CD8-positive, alpha-beta memory T cell (primary cell): ENCODE measurements at places on chromosomes 1 and 21.

DNA sequence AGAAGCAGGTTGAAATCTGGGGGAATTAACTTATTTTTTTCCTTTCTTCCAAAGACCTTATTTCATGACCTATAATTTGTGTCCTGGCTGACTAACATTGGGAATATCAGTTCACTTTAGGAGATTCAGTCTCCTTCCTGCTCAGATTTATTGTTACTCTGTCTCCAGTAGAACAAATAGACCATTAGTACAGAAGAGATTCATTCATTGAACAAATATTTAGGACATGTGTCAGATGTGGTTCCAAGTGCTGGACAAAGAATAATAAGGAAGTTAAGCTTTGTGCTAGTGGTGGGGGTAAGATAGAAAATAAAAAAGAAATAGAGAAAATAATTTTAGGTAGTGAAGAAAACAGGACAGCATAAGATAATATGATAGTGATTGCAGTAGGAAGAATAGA lies 20.3 kb downstream of the ZMYM4 start:
- no peak for DNase-seq

- DNase-seq: peak; percentile 76
Measured at GRCh38 chr1:76154206-76154956, 79.8 kb downstream of the ST6GALNAC3 start.

DNA sequence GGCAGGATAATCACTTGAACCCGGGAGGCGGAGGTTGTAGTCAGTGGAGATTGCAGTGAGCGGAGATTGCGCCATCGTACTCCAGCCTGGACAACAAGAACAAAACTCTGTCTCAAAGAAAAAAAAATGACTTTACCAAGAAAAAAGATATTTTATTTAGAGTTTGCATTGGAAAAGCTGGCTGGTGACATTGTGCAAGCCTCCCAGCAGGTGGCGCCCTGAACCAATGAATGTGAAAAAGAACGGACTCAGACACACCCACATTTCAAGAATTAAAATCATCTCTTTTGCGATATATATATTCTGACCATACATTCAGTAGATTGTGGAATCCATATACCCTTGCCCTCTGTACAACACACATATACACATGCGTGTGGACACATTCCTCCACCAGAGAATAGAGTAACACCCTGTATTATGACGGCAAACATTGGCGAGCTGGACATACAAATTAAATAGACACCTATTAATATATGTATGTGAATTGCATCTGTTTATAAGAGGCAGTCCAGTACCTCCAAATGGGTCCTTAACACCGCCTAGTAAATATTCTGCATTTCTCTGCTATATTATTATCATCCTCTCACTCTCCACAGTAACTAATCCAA lies 39.0 kb upstream of the CADM3 start:
- DNase-seq: peak; percentile 32

DNA sequence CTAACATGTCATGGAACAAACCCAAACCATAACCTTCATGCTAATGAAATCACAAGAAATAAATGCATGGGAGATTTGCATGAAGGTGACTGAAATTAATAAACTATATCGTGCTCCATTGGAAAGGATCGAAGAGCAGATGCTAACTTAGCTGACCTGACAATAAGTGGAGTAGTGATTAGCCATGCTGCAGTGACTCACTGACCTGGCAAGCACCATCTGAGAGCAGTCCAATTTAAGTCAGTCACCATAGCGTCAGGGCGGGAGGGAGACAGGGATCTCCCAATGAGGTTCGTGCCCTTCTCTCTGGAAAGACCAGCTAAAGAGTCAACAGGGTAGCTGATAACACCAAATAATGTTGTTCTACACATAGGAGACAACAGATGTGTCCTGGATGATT lies 21.5 kb downstream of the OLIG2 start:
- no peak for DNase-seq

DNA sequence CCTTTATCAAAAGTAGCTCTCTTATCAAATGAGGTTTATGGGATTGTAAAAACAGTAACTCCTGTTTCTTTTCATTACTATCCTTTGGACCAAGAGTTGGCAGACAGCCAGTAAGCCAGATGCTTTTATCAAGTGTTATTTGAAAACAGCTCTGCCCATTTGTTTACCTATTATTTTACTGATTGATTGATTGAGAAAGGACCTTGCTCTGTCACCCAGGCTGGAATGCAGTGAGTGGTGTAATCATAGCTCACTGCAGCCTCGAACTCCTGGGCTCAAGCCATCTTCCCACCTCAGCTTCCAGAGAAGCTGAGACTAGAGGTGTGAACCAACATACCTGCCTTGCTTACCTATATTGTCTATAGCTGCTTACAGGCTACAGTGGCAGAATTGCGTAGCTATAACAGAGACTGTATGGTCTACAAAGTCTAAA lies 3.6 kb downstream of the PRKAB2 start:
- DNase-seq: no peak

DNA sequence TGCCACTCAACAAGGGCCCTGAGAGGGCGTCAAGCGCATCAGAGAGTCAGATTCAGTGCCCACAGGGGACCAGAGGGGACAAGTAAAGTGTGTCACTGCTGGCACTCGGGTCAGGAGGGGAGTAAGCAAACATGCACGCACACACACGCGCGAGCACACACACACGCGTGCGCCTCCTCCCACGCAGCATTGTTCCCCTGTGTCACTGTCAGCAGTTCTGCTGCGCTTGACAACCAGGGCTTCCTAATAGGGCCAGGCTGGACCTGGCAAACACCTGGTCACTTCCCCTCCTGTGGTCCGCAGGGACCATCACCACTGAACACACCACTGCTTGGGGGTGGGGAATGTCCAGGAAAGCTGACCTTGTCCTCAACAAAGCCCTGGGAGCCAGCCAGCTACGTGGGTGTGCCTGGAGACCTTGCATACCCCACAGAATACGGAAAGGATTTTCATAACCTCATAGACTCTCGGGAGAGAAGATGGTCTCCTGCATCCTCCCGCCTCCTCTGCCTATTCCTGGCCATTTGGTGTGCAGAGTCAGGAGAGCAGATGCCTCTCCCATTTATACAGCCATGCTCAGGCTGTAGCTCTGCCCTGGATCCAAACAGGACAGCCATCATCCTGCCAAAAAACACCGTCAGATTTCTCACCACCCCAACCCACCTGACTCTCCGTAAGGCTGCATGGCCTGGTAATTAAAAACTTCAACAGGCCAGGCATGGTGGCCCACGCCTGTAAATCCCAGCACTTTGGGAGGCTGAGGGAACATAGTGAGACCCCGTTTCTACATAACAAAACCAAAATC lies 73.2 kb downstream of the SSBP3 start:
- no peak for DNase-seq

GRCh38 chr1:97806326-97806725 lies 114.5 kb downstream of the DPYD start:
- no peak for DNase-seq

DNA sequence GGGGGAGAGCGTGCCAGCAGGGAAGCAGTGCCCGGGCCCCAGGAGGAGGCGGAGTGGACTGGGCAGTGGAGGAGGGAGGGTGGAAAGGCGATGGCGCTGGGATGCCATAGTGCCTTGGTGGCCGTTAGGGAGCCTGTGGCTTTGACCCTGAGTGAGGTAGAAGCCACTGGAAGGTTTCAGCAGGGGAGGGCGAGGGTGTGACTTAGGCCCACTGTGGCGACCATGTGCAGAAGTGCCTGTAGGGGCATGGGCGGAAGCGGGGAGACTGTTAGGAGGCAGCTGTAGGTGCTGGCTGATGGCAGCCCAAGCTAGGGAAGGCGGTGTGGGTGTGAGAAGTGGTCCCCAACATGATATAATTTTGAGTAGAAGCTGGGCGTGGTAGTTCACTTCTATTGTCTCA lies 28.2 kb downstream of the LHX4 start:
- DNase-seq: no peak

GRCh38 chr1:232986527-232986922 lies 36.1 kb downstream of the NTPCR start:
- no peak for DNase-seq

DNA sequence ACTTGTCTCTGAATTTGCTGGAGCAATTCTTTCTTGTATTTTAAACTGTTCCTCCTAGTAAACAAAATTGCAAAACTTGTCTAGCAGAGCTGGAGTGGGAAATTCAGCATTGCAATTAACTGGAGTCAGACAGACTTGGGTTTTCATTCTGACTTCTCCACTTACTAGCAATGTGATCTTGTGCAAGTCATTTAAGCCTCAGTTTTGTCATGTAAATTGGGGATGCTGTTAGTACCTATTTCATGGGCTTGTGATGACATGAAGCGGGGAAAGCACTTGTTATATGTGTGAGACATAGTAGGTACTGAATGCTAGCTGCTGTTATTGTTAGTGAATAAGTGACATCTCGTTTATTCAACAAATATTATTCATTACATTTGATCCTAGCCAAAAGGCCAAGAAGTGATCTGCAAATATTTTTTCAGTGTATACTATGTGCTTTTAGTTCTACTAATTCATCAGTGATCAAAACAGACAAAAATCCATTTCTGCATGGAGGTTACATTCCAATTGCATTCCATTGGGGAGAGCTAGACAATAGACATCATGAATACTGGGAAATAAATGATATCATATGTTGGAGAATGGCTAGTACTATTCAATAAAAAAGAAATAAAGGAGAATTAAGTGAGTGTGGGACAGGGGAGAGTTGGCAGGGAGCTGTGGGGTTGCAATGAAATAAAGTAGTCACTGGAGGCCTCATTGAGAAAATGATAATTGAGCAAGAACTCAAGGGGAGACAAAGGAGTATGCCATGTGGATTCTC lies 47.1 kb downstream of the CACHD1 start:
- no peak for DNase-seq

- DNase-seq: no peak
Measured at GRCh38 chr1:63640633-63641567, 47.7 kb downstream of the PGM1 start.

DNA sequence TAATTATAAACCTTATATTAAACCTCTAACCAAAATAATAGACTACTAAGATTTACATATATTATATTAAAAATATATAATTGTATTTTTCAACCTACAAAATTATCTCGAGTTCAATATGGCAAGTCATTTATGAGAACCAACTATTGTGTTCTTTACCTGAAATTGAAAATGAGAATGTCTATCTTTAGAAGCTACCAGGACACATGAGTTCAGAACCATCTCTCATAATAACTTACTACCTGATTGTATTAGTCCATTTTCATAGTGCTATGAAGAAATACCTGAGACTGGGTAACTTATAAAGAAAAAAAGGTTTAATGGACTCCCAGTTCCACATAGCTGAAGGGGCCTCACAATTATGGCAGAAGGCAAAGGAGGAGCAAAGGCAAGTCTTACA lies 6.8 kb downstream of the HAO2 start:
- no peak for DNase-seq

GRCh38 chr1:47676311-47677054 lies 238.6 kb downstream of the FOXD2 start:
- no peak for DNase-seq

- no peak for DNase-seq
Measured at GRCh38 chr1:185108321-185108720, 48.4 kb downstream of the TRMT1L start.

DNA sequence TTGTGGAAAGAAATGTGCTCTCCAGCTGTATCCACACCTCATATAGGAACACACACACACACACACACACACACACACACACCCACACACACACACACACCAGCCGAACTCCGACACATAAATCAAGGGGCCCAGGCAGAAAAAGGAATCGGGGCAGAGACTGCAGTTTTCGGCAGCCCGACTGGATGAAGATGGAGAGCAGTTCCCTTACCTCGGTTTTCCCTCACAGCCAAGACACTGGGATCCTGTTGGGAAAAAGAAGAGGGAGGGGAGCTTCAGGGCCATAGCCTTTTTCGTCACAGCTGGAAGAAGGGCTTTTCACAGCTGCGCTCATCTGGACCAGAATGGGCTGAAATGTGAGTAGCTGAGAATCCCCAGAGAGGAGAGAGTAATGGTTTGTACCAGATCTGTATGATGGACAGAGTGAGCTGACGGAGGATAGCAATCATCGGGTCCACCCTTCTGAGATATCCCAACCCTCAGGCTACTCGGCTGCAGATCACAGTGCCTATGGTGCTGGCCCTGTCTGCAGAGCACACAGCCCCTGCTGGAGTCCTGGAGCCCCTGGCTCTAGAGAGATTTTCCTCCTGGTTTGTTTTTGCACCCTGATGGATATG lies 37.7 kb downstream of the PIK3C2B start:
- DNase-seq: no peak

DNA sequence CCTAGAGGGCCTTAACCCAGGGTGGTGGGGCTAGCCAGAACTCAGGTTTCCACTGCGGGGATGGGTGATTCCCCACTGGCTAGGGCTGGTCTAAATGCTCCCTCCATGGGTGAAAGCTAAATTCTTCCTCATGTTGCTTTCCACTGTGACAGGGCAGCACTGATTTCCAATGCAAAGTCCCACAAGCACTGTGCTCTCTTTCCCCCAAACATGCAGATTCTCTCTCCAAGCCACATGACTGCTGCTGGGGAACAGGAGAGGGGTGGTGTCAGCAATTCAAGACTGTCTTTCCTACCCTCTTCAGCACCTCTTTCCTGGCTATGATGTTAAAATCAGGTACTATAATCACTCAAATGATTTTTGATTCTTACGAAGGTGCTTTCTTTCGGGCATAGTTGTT lies 215.5 kb downstream of the RWDD3 start:
- no peak for DNase-seq

DNA sequence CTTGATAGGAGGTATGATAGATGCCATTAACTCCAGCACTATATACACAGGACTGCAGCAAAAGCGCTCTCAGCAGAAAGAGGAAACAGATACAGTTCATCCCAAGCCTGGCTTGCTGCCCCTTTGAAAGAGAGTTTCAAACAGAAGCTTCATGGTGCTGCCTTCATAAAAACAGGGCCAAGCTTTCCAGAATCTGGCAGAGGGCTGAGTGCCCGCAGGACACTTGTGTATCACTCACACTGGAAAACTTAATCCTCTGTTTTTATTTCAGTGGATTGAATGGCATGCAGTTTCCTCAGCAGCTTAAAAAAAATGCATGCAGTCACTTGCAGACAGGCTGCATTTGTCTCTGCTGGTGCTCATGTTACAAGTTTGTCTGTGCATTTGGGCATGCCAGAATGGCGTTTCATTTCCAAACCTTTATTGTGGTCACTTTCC lies 40.4 kb downstream of the KCNJ15 start:
- no peak for DNase-seq

- DNase-seq: no peak
Measured at GRCh38 chr1:185477638-185478580, 160.9 kb upstream of the IVNS1ABP start.

DNA sequence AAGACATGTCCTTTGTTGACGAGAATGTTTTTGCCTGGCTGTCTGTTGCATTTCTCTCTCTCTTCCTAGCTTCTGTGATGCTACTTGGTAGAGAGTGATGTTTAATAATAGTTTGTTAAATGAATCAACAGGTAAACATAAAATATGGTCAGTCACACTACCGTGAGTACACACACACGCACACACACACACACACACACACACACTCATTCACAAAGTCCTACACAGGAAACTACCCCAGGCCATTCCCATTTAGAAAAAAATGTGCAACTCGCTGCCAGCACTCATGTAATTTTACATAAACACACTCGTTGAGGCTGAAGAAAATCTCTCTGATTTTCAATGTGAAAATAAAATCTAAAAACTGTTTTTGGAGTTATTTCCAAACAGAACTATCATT lies 38.7 kb downstream of the RUNX1 start:
- no peak for DNase-seq

GRCh38 chr1:29532751-29533150 lies 296.4 kb downstream of the PTPRU start:
- peak; percentile 3 for DNase-seq
